Thoracic aorta (tissue), 2 donors: ENCODE measurements at places on chromosomes 5 and 9. TPM values are rescaled to one million over a fixed set of nuclear protein-coding genes. Genes with fewer than 3 reads are reported as not detected.
A peak's percentile ranks its signal among the peaks of the same experiment; 100 is the strongest.

CCDC180 gene
- 9.7 TPM for total RNA-seq

DNA sequence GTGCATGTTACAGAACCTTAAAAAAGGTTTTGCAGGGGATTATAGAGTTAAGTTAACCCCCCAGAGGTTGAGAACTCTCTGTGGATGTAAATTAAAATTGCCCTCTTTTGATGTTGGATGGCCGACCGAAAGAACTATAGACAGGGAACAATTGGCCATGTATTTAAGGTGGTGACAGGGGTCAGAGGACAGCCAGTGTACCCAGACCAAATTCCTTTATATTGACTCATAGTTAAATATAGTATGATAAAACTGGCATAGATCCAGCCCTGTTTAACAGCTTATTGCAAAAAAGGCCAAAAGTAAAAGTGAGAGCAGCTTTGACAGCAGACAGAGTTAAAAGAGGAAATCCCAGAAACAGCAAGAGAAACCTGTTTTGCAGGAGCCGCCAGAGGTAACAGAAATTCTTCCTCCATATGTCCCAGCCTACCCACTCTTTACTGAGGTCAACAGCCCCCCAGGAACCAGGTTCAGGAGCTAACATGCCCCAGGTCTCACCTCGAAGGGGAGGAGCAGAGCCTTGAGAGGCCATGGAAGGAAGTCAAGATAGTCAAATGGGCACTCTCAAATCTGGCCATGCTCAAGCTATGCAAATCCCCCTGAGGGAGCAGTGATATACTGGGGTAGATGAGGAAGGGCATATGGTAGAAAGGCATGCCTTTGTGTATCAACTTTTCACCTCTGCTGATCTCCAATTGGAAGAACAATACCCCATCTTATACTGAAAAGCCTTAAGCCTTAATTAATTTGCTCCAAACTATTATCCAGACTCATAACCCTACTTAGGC is 156.4 kb upstream of the COX7C start:
- DNase-seq = no peak

- no peak for DNase-seq
Observed at GRCh38 chr5:151148583-151148982, 9.0 kb downstream of the ANXA6 start.

DNA sequence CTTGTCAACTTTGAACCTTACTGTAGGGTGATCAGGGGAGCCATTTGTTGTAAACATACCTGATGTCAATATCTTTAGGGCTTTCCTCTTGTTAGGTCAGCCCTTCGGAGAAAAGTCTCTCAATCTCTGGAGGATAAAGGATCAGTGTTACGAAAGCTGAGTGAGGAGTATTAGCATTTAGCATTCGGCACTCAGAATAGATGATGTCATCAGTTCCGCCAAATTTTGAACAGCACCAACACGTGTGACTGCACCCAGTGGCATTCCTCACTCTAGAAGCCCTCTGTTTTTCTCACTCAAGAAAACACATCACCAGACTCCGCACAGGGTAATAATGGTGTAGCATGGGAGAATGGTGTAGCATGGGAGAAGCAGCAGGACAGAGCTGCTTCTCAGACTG is 87.8 kb downstream of the RASEF start:
- no peak for DNase-seq

- no peak for DNase-seq
Observed at GRCh38 chr5:123294544-123294943, 128.7 kb downstream of the CEP120 start.

DNA sequence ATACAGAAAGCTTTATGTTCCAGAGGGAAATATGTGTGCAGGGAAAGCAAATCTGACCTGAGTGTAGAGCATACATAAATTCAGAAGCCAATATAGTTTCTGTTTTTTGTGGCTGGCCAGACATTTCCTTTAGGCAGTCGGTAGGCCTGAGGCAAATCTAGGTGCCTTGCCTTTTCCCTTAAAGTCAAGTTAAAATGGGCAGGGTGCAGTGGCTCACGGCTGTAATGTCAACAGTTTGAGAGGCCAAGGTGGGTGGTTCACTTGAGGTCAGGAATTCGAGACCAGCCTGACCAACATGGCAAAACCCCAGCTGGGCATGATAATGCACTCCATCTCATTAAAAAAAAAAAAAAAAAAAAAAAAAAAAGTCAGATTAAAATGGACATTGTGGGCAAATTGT is 31.2 kb downstream of the PHAX start:
- no peak for DNase-seq

- no peak for DNase-seq
Observed at GRCh38 chr5:120735076-120735475, 271.0 kb downstream of the PRR16 start.

DNA sequence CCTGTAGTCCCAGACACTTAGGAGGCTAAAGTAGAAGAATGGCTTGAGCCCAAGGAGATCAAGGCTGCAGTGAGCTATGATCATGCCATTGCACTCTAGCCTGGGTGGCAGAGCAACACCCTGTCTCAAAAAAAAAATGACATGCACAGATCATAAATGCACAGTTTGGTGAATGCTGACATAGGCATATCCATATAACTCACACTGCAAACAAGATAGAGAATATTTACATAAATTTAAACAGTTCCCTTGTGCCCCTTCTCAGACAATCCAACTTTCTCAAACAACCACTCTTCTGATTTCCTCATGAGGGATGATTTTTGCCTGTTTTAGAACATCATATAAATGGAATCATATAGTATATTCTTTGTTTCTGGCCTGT is 88.7 kb upstream of the CAST start:
- DNase-seq = no peak

- DNase-seq = no peak
Observed at GRCh38 chr5:152701305-152701949, 296.3 kb upstream of the NMUR2 start.

FGF1 gene
- total RNA-seq = 11.4 TPM

DNA sequence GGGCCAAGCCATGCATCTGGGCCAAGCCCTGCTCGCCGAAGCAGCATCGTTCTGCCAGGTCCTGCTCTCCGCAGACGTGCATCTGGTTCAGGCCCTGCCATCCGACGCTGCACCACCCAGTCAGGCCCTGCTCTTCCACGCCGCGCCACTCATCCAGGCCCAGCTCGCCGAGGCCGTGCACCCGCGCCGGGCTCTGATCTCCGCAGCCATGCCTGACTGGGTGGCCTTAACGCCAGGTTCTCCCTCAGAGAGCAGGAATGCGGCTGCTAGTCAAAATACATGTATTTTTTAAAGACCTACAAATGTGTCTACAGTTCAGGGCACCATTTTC is 891.1 kb upstream of the CTNND2 start:
- DNase-seq = no peak

GRCh38 chr9:20250791-20251190 is 371.5 kb downstream of the MLLT3 start:
- DNase-seq = no peak

TRIM36 gene
- total RNA-seq = 4.6 TPM

- no peak for DNase-seq
Observed at GRCh38 chr5:168073311-168073710, 218.1 kb upstream of the WWC1 start.

GRCh38 chr5:179679014-179679674 is 1.7 kb downstream of the CBY3 start:
- peak; percentile 19 for DNase-seq

RBM18 gene
- 7.3 TPM for total RNA-seq

DNA sequence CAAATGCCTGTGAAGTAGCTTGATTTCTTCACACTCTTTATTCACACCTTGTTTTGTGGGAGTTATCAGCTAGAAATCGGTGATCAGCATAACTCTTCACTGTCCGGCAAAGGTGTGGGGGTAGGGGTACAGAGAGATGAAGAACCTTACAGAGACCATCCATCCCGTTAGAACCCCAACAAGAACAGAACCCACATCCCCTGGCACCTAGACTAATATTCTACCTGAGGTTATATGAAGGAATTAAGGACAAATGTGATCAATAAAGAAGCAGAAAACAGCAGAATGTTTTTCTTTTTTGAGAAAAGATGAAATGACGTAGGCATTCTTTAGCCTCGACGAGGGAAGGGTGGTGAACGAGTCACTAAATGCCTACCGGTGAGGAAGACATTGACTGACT is 44.7 kb downstream of the FANCC start:
- no peak for DNase-seq

DNA sequence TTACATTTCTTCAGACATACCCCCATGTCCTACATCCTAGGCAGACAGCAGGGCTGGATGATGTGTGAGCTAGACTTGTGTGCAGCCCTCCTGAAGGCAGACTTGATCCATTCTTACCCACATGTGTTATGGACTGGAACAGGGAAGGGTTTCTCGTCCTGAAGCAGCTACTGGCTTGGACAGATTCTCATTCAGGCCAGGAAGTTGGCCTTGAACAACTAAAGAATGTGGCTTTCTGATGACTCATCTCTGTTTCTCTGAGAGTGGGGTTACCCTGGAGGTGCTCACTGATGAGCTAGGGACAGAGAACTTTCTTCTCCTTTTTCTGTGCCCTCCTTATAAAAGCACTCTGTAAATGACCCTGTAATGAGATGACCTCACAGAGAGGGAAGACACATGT is 246.5 kb downstream of the PCSK5 start:
- DNase-seq = no peak

WNK2 gene
- total RNA-seq = 4.7 TPM

DNA sequence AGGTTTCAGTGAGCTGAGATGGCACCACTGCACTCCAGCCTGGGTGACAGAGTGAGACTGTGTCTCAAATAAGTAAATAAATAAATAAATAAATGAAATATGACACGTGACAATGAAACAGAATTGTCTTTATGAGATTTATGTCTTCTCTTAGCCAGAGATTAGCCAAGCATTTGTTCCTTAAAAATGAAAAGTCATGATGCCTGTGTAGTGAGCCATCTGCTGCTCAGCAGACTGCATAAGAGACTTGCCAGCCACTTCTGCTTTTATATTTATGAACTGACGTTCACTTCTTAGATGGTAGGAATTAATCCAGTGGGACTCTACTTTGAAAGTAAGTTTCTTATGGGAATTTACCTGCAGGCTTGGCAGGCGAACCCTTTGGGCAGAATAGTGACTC is 227.4 kb downstream of the NR3C1 start:
- DNase-seq = no peak

NPR3 gene
- total RNA-seq = 25.7 TPM

- DNase-seq = no peak
Observed at GRCh38 chr9:107881626-107882300, 392.2 kb upstream of the KLF4 start.

GRCh38 chr5:59035681-59036080 is 452.8 kb downstream of the RAB3C start:
- DNase-seq = no peak

GRCh38 chr9:16816011-16816410 is 54.5 kb downstream of the BNC2 start:
- no peak for DNase-seq

DNA sequence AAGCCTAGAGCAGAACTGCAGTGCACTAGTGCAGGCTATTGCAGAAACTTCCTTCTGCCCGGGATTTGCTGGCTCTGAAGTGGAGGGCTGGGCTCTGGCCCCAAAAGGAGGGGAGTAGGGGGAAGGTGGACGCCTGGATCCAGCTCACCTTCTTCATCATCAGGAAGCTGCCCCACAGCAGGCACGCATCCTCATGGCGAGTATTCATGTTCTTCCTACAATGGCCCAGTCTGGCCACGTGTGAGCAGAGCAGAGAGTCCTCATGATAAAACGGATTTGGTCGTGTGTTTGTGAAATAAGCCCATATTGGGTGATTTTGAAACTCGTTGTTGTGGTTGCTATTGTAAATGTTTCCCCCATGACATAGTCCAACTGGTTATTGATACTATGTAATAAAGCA is 8.2 kb upstream of the GLIPR2 start:
- DNase-seq = no peak

GRCh38 chr9:18077941-18078678 is 395.8 kb upstream of the ADAMTSL1 start:
- DNase-seq = no peak

DNA sequence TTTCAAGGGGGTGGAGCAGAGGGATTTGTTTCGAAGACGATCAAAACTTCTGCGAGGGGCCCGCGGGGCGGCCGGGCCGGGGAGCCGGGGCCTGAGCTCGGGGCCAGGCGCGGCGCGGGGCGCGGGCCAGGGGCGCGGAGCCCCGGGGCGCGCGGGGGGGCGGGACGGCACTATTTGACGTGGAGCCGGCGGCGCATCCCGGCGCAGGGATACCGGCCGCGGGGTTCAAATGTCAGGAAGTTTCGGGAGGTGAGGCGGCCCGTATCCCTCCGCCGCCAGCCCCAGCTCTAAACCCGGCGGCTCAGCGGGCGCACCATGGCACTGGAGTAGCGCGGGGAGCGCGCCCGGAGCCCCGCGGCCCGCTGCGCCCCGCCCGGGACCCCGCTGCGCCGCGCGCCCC is at the start of gene LMX1B:
TSS of gene LMX1B (plus strand) at position 278 of the 400 bp plus-strand sequence. CDS start 522 bp downstream, outside the sequence.
- no peak for DNase-seq

- DNase-seq = no peak
Observed at GRCh38 chr5:189486-189885, 1.8 kb upstream of the LRRC14B start.

DNA sequence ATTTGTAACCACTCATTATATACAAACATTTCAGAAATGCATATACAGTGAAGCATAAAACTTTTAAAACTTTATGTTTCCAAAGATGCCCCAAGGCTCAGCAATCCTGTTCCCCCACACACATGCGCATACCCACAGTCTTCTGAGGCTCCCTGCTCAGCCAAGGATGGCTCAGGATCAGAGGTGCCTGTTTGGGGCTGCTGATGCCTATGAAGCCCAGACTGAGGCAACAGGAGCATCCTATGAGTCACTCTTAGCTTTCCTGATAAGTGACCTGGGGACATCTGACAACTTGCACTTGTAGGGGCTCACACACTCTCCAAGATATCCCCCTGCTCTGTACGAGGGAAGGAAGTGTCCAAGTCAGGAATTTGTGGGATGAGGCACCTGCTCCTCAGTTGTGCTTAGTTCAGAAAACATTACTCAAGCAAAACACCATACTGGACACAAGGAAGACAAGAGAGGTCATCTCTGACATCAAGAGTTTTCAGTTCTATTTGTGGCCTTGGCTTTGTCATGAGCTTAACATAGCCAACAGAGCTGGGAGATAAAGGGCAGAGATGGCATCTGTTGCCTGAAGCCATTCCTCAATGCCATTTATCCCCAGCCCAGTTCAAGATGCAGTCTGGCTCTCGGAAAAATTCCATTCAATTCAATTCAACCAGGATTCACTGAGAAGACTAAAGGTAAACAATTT is 62.3 kb downstream of the NIPSNAP3B start:
- DNase-seq = no peak

DNA sequence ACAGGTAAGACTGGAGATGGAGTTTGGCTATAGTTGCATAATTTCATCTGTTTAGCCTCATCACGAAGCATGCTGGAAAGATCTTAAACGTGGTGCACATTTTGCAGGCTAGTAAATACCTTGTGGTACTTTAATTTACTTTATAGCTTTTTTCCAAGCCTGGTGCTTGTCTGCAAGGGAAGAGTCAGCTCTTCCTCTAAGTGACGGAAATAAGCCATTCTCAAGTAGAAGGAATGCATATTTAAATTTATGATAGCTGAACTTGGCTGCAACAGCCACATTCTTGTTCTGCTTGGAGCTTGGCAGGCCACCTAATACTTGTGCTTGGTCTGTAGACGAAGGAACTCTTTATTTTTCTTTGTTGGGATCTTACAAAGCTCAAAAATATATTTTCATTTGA is 188.0 kb upstream of the PIK3R1 start:
- DNase-seq = no peak

GRCh38 chr9:75487856-75488718 is 399.8 kb downstream of the OSTF1 start:
- DNase-seq = no peak
